ENCODE measurements at places on chromosomes 2 and 18.

DNA sequence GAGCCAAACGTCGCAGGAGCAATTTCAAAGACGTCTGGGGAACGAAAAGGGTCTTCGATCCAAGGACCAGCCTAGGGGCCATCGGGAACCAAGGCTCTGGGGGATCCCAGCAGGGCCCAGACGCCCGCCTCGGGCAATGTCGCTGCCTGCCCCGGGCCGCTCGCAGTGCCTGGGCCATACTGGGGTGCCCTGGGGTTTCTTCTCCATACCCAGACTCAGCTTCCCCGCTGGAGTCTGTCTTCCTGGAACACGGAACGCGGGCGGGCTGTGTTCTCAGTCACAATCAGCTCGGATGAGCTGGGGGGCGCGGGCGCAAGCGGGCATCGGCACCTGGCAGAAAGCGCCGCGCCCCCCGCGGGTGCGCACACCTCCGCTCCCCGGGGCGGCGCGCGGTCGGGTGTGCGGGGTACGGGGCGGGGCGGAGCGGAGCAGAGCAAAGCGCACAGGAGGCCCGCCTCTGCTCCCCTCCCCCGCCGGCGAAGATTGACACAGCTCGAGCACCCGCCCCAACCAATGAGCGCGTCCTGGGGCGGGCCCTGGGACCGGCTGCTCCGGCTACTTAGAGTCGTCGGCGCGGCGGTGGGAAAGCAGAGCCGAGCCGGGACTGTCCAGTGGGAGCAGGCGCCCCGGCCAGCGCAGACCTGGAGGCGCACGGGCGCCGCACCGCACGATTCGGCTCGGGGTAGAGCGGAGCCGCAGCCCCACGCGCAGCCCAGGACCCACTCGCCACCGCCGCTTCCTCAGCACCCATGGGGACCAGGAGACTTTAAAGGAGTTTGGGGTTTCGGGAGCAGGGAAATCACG, at the start of gene LRATD1:
TSS of gene LRATD1 (plus strand) at position 585 of the 804 bp plus-strand sequence. CDS start 1,263 bp downstream, outside the sequence.
- no peak for DNase-seq

DNA sequence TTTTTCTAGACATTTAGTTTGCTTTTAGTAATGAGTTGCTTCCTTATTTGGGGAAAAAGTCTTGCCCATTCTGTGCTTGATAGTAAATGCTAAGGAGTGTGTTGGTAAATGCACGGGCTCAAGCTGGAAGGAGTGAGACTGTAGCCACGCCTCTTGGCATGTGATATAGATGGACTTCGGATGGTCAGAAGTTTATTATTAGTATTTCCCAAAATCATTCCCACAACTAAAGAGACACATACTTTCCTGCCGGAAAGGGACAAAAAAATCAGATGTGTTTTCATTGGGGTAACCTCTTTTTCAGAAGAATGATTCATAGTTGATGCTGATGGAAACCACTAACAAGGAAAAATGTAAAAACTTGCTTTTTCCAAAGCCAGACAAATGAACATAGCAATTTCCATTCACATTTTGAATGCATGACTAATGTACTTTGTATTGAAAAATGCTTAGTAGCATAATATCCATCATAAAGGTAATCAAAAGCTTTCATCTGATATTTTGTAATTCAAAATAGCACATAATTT, 133.2 kb downstream of the ZNF532 start:
- DNase-seq = no peak

- no peak for DNase-seq
These were observed 35.7 kb upstream of the CABLES1 start for GRCh38 chr18:23099621-23100020.

GRCh38 chr2:231111987-231112386, 12.9 kb downstream of the HTR2B start:
- no peak for DNase-seq

GRCh38 chr18:37663446-37663845, 97.8 kb upstream of the CELF4 start:
- no peak for DNase-seq

DNA sequence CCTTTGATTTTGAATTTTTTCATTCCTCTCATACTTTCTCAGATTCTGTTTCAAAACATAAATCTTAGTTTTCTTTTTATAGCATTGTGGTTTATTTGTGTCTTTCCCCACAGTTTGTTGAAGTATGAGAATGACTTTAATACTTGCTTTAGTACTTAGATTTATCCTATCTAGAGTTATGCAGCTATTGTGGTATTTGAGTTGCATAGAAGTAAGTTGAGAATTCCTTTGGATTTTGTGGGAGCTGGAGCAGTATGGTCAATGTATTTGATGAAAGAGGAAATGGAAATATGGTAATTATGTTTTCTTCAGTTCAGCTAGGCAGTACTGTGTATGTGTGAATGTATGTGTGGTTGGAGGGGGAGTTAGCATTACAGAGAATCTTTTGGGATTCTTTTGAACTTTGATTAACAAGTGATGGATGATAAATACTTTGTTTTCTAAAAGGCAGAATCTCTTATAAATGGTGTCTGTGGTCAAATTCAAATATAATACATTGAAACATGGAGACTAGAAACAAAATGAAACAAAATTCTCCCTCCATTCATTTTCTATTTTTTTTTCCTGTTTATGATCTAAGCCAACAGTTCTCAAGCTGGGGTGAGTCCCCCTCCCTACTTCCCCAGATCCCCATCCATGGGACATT, 3.0 kb downstream of the ACVR2A start:
- DNase-seq = no peak
